ENCODE measurements at places on chromosomes 5 and 9.

- no peak for DNase-seq
Measured at GRCh38 chr5:114238771-114239313, 123.0 kb upstream of the KCNN2 start.

GRCh38 chr9:134641173-134641989 is at the start of gene COL5A1:
Gene COL5A1, plus strand, starts transcription at chr9:134641803. Its CDS starts 385 bp downstream, at chr9:134642188.
- DNase-seq, result no peak

DNA sequence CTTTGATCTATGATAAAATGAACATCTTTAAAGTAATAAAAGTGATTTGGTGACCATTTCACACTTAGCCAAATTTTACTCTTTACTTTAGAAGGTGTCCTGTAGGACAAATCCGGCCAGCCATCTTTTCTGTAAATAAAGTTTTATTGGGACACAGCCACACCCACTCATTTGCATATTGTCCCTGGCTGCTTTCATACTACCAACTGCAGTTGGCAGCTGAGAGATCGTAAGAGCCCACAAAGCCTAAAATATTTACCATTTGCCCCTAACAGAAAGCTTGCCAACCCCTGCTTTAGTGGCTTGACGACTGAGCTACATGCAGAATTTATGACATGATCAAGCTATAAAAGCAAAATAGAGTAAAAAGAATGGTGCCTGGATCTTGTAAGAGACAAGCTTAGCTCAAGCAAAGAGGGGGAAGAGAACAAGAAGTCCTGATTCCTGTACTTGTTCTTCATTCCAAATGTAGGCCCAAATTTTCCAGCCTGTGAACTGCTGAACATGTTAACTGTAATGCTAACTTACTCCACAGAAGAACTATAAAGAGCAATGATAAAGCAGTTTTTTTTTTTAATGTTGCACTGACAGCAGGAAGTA is 7.4 kb upstream of the FBXO10 start:
- no peak for DNase-seq

DNA sequence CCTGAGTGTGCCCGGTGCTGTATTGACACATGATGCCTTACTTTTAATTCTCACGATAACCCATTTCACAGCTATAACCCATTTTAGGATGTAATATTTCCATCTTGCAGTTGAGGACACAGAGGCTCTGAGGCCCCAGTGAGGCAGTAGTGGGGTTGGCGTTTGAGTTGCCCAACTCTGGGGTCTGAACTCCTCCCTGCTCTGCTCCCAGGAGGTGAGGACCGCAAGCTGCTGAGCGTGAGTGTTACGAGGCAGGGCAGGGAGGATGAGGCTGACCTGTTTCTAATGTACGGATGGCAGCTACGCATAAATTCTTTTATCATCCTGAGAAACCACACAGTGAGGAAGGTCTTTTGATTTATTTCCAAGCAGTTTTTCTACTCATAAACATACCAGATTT is 11.4 kb downstream of the LRRC8A start:
- no peak for DNase-seq

GRCh38 chr5:174799121-174799520 is 74.7 kb downstream of the MSX2 start:
- DNase-seq, result no peak

GRCh38 chr9:18474783-18475182 is 830 bp downstream of the ADAMTSL1 start:
- no peak for DNase-seq

DNA sequence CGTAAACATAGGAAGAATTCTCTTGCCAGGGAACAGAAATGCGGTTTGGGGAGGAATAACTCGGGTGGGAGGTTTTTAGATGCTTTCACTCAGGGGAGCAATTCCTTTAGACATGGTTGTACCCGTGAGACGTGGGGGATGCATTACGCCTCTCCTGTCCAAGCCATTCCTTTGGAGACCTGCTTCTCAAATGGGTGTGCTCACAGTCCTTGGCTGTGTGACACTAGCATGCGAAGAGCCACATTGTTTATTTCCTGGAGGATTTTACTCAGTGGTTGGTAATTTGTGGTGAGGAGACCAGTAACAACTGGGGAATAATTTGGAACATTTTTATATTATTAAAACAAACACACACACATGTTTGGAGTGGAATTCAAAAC is 18.5 kb downstream of the COL15A1 start:
- no peak for DNase-seq

GRCh38 chr5:78514427-78515330 is 133.9 kb downstream of the LHFPL2 start:
- DNase-seq, result no peak

GRCh38 chr9:98724810-98725530 is 16.2 kb upstream of the GABBR2 start:
- no peak for DNase-seq

GRCh38 chr5:124780011-124780410 is 33.6 kb upstream of the ZNF608 start:
- DNase-seq, result no peak

- no peak for DNase-seq
Measured at GRCh38 chr5:159218595-159219023, 9.3 kb upstream of the RNF145 start.

DNA sequence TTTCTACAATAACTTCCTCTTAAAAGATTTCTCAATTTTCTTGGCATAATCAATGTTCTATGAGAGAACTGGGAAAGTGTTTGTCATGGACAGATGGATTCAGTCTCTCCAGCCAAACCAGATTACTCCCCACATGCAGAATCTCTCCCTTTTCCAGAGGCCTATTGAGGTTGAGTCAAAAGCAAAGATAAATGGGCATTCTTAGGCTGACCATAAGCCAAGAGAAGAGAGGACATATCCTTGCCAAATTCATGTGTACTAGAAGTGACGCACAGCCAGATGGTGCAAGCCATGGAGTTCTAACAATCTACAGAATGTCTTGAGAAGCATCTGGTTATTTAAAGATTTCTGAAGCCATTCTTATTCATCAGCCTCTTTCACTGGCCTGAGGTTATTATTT is 2115.0 kb downstream of the MAT2B start:
- DNase-seq, result no peak

- no peak for DNase-seq
Measured at GRCh38 chr9:73133921-73134407, 17.7 kb upstream of the ANXA1 start.

DNA sequence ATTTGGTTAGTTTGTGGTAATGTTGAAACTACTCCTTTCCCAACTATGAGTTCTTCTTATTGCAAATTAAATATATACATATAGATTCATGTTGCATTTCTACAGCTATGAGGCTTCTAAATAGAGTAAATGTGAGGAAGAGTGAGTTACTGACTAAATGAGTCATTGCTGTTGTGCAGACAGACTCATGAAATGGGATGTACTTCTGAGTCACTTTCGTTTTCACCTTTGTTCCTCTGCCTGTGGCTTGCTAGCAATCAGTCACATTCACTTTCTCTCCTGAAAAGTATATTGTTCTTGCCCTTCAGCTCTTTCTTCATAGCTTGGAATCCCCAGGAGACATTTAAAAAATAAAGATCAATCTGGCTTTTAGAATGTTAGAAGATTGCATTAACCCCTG is 295.5 kb upstream of the SMC2 start:
- DNase-seq, result no peak

- no peak for DNase-seq
Measured at GRCh38 chr5:138725153-138725817, 27.9 kb upstream of the CTNNA1 start.

DNA sequence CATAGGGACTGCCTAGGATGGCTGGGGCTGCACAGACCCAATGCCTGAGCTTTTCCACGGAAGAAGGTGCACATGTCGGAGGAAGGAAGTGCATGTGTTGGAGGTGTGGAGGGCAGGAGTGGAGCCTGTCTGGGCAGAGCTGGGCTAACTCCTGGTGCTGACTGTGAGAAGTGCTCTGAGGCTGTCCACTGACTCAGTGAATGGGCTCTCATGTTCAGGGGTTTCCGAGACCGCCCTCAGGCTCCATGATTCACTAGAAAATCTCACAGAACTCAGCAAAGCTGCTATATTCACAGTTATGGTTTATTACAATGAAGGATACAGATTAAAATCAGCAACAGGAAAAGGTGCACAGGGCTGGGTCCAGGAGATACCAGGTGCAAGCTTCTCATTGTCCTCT is 37.2 kb downstream of the NTNG2 start:
- DNase-seq, result no peak

DNA sequence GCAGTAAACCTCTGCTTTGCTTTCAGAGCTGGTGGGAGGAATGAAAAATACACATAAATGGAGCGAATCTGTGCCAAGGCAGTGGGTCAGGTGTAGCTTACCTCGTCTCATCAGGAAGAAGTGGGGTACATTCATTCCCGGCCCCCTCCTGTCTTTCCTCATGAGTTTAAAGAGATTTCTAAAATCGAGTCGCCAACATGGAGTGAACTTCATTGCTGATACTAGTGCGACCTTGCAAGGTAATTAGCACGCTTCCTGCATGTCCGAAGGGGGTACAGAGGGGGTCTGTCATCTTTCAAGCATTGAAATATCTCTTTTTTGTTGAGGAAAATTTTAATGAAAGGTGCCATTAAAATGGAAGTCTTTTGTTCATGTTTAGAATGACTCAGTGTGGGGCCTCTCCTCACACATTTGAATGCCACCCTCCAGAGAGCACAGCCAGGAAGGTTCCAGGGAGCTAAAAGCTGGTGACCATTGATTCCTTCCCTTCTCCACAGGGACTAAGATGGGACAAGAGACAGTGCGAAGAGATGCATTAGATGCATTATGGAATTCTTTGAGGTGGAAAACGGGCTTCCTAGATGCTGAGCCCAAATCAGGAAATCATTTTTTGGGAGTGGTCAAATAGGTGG is 114.2 kb downstream of the IRX1 start:
- DNase-seq, result no peak

- peak; percentile 54 for DNase-seq
Measured at GRCh38 chr9:79570448-79571308, 1.1 kb upstream of the TLE4 start.

- no peak for DNase-seq
Measured at GRCh38 chr5:36395260-36395659, 93.6 kb upstream of the RANBP3L start.

GRCh38 chr5:1378866-1379659 is 34.2 kb upstream of the CLPTM1L start:
- DNase-seq, result no peak

GRCh38 chr5:119393746-119394145 is 37.9 kb downstream of the TNFAIP8 start:
- no peak for DNase-seq
